NCI-H345 (cell line): ENCODE measurements at places on chromosomes 6 and 20.

GRCh38 chr20:63877755-63878470 is 12.8 kb downstream of the TPD52L2 start:
- no peak for DNase-seq

DNA sequence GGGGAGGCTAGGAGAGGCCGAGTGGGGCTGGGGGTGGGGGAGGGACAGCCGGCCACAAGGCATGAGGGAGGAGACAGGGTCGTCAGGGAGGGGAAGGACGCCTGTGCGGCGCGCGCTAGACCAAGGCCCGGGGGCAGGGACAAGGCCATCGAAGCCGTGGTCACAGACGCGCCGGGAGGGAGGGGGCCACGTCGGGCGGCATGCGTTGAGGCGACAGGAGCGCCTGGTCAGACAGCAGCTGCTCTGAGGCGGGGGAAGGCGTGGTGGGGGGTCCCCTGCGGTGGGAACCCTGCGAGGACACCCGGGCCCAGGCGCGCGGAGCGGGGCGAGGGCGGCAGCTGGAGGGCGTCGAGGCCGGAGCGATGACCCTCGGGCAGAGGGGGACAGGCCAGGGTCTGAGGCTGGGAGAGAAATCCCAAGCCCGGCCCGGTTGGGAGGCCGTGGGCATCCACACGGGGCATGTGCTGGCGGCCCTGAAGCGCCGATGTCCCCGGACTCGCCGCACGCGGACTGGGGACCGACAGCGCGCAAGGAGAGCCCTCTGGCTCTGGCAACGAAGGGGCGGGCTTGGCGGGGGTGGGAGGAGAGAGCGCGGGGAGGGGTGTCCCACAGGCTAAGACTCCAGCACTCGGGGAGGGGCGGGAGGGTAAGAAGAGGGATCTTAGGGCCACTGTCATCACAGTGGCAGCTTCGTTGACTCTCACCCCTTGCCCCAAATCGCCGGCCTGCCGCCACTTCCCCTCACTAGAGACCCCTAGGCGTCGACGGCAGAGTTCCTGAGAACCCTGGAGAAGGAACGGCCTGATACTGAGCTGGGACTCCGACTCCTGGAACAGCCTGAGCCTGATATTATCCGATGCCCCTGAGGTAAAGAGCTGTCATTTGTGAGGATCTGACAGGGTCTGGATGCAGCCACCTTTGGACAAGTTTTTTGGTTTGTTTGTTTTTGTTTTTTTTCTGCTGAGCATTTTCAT is 5.0 kb downstream of the TMEM239 start:
- no peak for DNase-seq

DNA sequence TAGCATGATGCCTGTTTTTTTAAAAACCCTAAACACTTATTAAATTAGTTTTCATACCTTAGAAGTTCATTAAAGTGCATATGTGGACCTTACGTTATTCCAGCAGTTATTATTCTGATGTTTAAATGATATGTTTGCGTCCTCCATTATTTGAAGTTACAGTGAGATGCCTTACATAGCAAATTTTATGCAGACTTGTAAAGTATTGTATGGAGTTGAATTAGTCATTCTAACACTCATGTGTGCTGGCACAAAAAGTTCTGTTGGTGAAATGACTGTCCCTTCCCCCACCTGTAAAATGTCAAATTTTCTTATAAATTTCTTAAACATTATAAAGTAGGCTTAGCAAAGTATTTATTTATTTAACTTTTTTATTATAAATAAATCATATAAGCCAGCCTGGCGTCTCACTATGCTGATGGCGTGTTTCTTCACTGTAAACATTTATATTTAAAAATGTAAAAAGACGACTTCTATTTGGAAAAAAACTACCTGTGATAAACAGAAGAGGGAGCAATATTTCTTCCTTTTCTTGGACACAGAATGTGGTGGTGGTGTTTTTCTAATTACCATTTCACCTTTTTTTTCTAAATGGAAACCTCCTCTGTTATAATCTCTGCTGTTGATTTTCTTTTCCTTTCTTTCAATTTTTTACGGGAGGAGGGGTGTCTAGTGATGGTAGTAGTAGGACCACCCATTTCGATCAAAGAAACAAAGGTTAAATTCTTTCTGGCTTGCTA is 155.4 kb downstream of the RFPL4B start:
- no peak for DNase-seq

DNA sequence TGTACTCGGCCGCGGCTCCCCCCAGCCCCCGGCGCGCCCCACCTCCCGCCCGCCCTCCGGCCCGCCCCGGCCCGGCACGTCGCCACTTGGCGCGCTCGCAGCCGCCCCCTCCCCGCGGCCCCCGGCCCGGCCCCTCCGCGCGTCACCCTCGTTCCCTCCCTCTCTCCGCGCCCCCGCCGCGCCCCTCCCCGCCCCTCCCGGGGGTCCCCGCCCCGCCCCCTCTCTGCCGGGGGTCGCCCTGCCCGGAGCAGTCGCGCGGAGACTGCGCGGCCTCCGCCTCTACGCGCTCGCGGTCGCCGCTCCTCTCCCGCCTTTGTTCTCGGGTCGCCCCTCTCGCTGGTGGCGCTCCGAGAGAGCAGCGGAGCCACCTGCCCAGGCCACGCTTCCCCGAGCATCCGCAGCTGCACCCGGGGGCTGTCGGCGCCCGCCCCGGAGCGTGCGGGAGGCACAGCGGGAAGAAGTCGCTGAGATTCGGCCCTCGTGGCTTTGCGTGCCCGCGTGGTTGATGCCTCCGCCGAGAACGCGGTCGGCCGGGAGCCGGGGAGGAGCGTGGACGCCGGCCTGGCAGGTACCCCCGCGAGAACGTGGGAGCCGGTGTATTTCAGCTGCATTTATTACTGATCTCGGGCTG is at the start of gene PHF10:
Gene PHF10, minus strand, starts transcription at position 7 of the 631 bp plus-strand sequence. CDS start 569 bp downstream, outside the sequence.
- peak; percentile 81 for DNase-seq

DNA sequence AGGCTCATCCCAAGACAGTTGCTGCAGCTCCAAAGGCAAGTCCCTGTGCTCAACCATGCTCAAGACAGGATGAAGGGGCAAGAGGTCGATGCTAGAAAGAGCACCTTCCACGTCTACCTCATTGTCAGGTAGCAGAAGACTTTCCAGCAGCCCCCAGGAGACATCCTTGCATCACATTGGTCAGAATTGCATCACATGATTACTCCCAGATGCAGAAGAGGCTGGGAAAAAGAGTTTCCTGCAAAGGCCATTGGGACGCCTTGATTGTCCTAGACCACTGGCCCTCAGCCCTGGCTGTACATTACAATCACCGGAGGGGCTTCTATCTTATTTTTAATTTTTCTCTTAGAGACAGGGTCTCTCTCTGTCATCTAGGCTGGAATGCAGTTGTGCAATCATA is 17.3 kb upstream of the ZNF334 start:
- DNase-seq = no peak

DNA sequence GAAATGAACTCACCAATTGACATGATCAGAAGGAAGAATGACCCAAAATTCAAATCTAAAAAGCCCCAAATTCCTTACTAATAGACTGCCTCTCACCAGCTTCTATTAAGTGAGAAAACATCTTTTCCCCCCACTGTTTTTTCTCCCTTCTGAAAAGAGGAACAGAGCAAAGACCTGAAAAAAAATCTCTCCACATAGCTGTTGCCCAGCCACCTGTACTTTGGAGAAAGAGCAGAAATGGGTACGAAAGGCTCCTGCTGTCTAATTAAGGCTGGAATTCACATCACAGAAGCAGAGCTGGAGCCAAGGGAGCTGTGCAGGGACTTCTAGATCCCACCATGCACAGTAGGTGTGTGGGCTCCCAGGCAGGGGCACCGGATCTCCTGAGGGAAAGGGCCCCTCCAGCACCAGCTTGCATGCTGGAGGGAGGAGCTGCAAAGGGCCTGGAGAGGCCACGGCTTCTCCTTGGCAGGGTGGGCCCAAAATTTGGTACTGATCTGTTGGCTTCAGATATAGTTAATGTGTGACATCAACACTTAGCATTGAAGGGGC is 73.2 kb upstream of the DUSP22 start:
- DNase-seq = no peak

DNA sequence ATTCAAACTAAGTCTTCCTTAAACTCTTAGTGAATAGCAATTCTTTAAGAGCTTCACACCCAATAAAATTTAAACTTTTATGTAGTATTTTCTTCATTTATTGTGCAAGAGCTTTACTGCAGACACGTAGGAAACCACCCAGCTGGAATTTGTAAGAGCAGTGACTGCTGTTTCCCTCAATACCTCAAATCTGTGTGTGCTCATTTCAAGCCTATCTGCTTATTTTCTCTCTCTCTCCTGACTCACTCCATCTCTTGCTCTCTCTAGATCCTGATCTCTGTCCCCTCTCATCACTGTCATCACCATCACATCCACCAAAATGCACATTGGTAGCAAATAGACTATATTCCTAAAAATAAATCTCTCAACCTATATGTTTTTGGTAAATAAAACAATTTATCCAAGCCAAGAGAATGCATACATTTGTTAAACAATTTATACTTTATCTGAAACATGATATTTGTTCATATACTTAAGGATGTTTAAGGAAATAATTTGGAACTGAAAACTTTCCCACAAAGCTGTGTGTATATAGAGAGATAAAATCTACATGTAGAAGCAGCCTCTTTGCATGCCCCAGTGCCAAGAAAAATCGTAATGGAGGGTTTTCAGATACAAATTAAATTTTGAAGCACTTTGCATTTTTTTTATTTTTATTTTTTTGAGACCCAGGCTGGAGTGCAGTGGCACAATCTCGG is 273.0 kb downstream of the TFAP2A start:
- DNase-seq = no peak

DNA sequence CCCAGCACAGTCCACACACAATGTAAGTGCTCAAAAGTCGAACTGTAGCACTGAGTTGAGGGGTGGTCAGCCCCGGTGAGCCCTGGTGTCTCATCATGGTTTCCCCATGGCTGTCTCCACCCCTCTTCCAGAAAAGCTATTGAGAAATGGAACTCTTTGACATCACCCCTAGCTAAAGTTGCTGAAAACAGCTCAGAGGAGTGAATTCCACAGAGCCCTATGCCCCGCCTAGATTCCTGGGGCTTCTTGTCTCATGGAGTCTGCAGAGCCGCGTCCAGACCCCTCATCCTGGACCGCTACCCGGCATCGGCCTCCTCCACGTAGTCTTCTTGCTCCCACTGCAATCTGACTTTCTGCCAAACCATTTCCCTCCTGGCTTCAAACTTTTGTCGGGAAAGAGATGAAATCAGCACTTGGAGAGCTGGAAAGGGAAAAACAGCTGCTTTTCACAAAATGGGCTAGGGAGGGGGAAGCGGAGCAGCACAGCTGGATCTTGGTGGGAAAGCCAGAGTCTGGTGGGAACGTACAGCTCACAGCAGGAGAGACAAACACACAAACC is 132.2 kb downstream of the SNX5 start:
- DNase-seq = no peak

GRCh38 chr20:48384147-48384818 is 443.5 kb downstream of the PREX1 start:
- no peak for DNase-seq

- no peak for DNase-seq
Measured at GRCh38 chr20:5535125-5535756, 215.0 kb upstream of the SHLD1 start.

DNA sequence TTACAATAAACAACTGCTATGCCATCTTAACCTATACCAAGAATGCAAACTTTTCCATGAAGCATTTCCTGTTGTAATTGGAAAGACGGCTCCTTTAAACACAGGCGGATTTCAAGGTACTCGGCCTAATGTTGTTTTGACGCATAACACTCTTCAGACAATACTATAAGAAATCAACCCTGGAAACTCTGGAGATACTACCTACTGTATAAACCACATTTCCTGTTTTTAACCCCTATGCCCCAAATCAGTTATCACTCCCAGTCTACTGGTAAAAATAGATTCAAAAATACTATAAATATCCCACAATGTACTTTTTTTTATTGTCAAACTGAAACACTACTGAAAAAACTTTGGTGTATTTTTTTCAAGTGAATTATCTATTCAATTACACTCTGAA is 118.1 kb downstream of the IRF4 start:
- DNase-seq = no peak

DNA sequence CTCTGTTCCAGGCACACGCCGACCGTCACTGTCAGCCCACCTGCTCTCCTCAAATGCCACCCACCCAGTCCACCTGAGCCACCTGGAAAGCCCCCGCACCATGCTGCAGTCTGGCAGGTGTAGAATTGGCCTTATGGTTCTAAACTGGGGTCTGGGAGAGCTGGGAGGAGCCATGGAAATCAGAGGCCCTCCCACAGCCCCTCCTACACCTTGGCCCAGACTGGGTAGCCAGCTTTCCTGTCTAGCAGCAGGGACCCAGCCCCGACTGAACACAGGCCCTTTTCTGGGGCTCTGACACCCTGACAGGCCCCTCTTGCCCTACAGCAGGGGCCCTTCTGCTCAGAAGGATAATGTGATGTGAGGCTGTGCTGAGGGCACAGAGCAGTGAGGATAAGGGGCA is 31.1 kb downstream of the LRFN2 start:
- no peak for DNase-seq

- DNase-seq = no peak
Measured at GRCh38 chr6:14166839-14167238, 49.3 kb downstream of the CD83 start.

DNA sequence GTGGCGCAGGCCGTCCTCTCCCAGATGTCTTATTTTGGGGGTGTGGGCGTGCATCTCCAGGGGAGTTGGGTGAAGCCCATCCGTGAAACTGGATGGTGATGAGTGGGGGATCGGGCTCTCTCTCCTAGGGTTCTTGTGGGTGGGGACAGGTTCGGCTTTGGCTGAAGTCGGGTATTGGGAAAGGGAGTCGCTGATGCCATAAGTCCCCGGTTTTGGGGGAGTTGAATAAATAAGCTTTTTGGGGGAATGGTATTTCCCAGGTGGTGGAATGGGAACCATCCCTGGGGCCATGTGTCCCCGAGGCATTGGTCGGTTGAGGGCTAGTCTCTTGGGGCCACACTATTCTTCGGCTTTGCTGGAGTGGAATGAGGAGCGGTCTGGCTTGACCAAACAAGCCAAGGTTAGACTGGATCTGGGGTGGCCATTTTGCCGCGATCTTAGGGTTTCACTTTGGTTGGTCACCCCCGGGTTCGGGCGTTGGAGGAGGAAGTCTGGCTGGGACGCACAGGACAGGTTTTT is 481 bp downstream of the ZNF133 start:
- DNase-seq = no peak

GRCh38 chr6:92159046-92159445 is 1260.3 kb downstream of the EPHA7 start:
- no peak for DNase-seq

DNA sequence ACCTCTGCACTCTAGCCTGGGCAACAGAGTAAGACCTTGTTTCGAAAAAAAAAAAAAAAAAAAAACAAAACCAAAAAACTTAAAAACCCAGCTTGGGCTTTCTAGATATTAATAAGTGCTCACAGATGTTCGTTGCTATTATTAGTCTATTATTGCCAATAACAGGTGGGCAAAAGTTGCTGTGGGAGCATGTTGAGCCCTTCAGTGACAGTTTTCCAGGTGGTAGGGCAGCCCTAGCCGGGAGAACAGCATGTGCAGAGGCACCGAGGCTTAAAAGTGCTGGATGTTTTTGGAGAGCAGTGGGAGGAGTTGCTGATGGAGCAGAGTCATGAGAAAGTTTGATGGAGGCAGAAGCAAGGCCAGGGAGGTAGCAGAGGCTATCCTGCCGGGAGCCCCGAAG is 4.4 kb downstream of the PPP1R16B start:
- DNase-seq = no peak
